ENCODE measurements at places on chromosomes 16 and 17.

- peak; percentile 37 for DNase-seq
Observed at GRCh38 chr17:58741121-58741625, 14.5 kb upstream of the PPM1E start.

- no peak for DNase-seq
Observed at GRCh38 chr17:50918933-50919296, 52.8 kb upstream of the TOB1 start.

- DNase-seq = no peak
Observed at GRCh38 chr17:55228683-55229192, 36.0 kb upstream of the HLF start.

DNA sequence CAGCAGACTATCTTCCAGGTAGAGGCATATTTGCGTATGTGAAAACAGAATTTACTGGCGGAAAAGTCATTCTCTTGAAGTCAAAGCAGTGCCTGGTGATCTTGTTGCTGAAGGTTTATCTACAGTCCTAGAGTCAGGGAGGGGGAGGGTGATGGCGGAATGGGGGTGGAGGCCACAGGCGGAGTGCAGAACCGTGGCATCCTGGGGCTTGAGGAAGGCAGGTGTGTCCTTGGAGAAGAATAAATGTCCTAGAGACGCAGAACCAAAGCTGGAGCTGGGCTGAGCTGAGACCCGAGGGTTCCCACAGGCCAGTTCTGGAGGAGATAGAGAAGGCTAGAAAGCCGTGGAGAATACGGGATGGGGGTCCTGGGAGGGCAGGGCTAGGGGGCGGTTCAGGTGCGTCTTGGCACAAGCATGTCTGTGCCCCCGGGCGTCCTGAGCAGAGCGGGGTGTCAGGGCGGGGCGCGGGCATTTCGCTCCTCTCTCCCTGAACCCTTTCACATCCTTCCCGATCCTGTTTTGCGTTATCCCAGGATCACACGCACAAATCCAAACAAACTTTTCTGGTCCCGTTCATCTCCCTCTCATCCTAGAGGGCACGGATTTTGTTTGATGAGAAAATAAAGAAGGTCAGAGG, 76.9 kb upstream of the CREBBP start:
- DNase-seq = no peak

DNA sequence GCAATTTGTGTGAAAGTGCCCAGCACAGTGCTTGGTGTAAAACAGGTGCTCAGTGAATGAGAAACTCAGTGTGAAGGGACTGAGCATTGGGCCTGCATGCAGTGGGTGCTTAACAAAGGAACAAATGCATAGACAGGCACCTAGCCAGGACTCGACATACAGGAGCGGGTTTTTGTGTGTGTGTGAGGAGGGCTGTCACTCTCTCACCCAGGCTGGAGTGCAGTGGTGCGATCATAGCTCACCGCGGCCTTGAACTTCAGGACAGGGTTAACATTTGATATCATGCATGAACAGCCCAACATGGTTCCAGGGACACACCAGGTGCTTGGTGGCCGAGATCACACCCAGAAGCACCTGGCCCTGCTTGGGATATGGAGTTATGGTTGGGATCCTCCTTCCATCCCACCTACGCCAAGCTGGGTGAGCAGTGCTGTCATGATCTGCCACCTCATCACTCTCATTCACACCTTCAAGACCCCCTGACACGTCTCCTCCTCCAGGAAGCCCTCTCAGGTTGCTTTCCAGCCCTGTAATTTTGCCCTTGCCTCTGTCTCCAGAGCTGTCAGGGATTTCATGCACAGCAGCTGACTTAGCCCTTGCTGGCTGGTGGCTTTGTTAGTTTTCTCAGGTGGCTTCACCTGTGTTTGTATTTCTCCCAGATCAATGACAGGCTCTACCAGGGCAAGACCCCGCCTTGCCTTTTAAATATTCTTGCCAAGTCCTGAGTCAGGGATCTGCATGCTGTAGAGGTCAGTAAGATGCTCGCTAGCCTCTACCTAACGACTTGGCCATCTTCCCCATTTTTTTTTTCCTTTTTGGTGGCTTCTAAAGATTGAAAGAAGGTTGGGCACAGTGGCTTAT, 66.4 kb downstream of the OR1D5 start:
- no peak for DNase-seq

GRCh38 chr16:68711421-68712139, 25.5 kb upstream of the CDH1 start:
- no peak for DNase-seq

- no peak for DNase-seq
Observed at GRCh38 chr17:57293077-57293476, 36.8 kb downstream of the MSI2 start.

GRCh38 chr17:32350666-32351418, 885 bp downstream of the ZNF207 start:
- peak; percentile 80 for DNase-seq

DNA sequence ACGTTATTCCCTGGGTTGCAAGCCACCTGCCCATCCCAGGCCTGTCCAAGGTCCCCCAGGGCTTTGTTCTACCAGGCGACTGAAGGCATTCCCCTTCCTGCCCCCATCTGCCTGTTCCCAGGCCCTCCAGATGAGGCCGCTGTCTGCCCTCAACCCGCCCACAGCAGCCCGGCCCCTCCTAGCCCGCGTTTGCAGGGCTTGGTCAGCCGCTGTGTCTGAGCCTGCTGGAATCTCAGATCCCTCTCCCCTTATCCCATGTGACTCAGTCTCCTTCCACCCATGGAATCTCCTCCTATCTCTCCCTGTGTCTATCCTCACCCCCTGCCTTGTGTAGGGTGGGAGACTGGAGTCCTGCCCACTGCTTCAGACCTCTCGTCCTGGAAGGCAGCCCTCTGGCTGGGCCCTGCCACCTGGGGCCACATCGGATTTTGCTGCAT, 186.0 kb upstream of the TNRC6C start:
- peak; percentile 82 for DNase-seq

GRCh38 chr16:29819506-29819905, 756 bp upstream of the MVP start:
- no peak for DNase-seq

DNA sequence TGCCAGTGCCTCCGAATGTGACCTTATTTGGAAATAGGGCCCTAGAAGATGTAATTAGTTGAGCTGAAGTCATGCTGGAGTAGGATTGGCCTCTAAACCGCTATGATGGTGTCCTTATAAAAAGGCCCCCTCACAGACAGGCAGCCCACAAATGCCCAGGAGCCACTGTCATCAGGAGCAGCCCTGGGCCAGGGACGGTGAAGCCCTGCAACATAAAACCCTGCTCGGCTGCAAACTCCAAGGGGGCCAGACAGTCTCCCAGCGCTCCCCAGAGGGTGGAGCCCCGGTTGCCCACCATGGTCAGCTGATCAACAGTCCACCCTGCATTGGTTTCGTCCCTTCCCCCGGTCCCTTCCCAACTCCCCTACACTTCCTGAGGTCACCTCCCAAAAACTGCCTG, 351.7 kb downstream of the FOXL1 start:
- DNase-seq = no peak

GRCh38 chr17:65278820-65279184, 141.6 kb downstream of the RGS9 start:
- DNase-seq = no peak

- DNase-seq = no peak
Observed at GRCh38 chr17:79794659-79795511, 2.0 kb downstream of the CBX8 start.

DNA sequence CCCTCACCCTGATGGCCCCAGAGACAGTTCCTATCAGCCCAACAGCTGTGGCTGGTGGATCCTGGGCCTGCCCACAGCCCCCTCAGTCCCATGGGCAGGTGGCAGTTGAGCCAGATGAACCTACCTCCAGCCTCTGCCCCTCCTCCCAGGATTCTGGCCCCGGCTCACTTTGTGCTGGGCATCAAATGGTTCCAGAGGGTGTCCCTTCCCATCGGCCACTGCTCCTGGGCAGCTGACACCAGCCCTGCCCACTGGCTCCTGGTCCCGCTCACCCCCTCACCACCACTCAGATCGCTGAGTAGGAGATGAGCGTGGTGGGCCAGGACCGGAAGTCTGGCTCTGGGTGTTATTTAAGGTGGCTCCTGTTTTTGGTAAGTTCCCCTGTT, 2.0 kb downstream of the TTYH2 start:
- DNase-seq = no peak

DNA sequence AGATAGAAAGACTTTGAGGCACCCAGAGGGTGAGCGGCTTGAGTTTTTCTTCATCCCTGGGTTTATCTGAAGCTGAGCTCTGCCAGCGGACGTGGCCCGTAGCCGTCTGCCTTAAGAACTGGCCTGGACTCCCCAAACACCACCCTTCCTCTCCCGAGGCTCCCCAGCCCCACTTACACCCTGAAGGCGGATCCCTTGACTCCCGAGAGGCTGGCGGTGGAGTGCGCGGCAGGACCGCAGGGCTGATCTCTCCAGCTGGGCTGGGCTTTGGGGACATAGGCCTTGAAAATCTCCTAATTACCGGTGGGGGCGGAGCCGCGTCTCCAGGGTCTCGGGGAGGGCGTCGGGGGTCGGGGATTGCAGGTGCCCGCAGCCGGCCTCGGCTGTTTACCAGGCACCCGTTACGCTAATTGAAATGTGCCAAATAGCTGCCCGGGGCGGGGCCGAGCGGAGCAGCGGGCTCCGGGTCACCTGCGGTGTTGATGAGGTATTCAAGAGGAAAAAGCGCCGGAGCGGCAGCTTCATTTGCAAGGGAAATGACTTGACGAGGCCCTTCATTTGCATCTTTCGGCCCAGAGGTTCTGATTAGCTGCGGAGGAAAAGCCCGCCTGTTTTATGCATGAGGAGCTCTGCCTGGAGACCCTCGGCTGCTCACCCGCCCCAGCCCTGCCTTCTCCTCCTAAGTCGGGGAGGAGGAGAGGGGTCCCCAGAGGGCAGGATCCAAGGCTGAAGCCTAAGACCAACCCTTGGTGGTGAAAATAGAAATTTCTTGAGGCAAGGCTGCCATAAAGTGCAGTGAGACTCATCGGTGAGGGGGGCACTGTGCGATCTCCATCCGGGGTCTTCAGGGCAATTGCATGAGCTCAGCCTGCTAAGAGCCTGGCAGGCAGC, 100.7 kb downstream of the MGAT5B start:
- DNase-seq = peak; percentile 89

GRCh38 chr16:88063211-88063773, 112.1 kb downstream of the BANP start:
- DNase-seq = no peak

GRCh38 chr16:88366704-88367047, 16.1 kb upstream of the ZNF469 start:
- DNase-seq = no peak

DNA sequence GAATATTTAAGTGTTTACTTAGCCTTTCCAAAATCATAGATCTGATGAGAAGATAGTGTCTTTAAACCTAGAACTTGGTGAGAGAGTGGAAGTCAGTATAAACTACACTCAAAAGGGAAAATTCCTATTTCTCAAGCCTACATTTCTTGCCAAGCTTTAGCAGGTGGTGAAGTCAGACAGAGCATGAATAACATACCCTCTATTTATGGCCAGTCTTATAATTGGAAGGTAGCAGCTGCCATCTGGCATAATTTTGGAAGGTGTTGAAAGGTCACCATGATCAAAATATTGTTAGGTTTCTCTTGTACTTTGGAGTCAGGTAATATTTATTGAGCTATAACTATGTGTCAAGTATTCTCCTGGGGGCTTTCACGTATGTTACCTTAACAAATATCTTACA, 729.3 kb upstream of the KIF2B start:
- DNase-seq = no peak

DNA sequence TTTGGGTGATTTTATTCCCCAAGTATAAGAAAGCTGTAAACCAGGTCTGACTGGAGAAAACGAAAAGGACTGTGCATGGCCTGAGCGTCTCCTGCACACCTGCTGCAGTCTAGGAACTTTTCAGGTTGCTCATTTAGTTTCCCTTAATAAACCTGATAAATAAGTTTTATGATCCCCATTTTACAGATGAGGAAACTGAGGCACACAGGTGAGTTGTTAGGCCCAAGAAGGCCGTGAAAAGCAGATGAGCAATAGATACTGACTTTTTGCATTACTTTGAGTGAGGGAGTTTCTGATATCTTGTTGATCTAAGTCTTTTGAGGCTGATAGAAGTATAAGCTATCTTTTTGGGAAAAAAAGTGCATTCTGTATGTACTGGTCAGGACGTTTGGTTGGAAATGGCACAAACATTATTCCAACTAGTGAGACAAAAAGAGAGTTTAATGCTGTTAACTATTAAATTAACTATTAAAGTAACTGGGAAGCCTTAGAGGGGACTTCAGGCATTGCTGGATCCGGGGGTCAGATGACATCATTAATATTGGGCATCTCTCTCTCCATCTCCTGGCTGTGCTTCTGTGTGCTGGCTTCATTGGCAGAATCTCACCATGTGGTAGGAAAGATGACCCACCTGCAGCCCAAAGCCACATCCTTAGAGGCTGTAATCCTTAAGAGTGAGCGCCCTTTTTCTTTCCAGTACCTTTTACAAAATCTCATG, 163.4 kb downstream of the CMIP start:
- no peak for DNase-seq

- DNase-seq = peak; percentile 23
Observed at GRCh38 chr17:1906662-1907101, 76.9 kb downstream of the RPA1 start.

DNA sequence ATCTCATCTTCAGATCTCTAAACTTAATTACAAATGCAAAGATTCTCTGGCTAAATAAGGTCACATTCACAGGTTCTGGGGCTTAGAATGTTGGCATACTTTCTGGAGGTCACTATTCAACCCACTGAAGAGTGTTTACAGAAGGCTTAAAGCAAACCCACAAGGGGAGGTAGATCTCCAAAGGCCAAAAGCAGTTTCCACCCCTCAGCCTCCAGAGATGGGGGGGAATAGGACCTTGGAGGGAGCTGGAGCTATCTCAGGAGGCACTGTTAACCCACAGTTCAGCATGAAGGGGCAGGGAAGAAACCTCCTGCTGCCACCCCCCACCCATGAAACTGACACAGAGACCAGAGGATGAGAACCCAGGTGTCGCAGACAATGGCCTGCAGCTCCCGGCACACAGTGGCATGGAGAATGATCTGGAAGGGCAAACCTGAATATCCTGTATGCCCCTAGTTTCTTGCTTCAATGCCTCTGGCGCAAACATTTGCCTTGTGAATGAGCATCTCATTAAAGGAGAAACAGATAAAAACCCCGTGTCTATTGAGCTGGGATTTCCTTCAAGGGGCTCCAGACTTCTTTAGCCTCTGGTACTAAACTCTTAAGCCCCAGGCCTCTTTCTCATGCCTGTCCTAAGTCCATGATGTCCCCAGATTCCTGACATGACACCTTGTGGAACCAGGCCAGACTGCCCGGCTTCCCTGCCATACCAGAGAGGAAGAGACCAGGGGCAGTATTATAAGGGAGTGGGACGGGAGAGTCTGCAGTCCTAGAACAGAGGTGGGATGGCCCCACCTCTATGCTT, 103.1 kb upstream of the CDH5 start:
- no peak for DNase-seq

GRCh38 chr17:17760350-17760749, 76.4 kb downstream of the SREBF1 start:
- no peak for DNase-seq

GRCh38 chr17:29980261-29980660, 38.8 kb downstream of the EFCAB5 start:
- peak; percentile 21 for DNase-seq
